ENCODE measurements at places on chromosomes 6 and 20.

GRCh38 chr6:170012037-170012330, 260.6 kb downstream of the ERMARD start:
- no peak for DNase-seq

DNA sequence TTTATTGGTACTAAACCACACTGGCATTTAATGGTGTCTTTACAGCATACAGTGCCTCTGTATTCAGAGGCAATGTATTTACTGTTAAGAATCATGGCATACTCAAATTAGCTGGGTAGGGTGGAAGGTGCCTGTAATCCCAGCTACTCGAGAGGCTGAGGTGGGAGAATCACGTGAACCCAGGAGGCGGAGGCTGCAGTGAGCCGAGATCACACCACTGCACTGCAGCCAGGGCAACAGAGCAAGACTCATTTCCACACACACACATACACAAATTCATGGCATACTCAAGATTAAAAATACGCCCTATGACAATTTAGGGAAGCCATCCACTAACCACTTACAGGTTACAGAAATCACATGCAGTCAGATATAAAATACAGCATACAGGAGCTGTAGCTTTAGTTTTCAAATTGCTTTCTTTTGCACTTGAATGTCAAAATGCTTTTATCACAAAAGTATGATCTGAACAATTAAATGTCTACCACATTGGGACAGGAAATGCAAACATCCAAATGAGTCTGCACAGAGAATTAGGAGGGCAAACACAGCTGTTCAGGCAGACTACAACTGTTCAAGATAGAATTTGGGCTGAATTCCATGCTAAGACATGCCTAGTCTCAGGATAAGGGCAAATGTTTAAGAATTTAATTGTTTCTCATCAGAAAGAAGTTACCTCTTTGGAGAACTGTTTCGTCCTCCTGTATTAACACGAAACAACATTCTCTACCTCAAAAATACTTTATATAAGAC, 36.4 kb downstream of the CSNK2A1 start:
- no peak for DNase-seq

DNA sequence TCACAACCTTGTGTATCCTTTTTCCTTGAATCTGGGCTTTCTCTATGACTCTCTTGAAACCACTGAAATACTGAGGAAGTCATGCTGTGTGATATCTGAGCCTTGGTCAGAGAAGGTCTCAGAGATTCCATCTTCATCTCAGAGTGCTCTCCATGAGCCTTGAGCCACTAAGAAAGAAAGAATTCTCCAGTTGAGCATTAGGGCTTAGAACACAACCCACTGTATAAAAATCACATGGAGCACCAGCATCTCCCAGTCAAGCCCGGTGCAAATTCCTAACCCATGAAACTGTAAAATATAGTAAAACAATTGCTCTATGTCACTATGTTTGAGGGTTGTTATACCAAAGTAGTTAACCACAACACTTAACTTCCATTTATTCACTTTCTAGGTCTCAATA, 181.4 kb downstream of the MOXD1 start:
- no peak for DNase-seq

DNA sequence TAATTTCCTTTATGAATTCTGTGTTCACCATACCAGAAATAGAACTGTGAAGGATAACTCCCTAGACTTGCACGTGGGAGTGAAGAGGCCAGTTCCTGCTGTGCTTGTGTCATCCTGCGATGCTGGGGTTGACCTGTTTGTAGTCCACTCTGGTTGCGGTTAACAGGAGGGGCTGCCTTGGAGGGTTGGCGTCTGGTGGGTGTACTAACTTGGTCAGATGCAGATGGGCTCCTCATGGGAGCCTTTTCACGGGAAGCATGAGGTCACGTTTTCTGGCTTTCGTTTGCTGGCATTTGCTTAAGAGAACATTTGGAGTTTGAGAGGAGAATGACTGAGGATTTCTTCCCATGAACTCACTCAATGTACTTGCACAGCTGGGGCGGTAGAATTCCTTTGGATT, 41.2 kb downstream of the IGF2R start:
- DNase-seq: no peak

DNA sequence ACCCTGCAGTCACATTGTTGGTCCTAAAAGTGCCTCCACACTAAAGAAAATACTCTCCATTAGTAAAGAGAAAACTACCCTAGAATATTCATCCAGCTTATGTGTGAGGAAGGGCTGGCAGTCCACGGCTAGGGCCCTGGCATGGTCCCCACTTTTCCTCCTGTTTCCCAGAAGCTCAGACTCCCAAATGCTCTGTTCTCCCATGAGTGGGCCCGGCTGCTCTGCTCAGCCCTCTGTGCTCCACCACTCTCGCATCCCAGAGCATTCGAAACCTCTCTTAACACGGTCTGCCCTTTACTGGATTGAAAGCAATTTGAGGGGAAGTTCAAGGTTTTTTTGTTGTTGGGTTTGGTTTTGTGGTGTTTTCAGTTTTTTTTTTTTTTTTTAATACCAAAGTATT, 61.8 kb downstream of the APCDD1L start:
- DNase-seq: no peak

DNA sequence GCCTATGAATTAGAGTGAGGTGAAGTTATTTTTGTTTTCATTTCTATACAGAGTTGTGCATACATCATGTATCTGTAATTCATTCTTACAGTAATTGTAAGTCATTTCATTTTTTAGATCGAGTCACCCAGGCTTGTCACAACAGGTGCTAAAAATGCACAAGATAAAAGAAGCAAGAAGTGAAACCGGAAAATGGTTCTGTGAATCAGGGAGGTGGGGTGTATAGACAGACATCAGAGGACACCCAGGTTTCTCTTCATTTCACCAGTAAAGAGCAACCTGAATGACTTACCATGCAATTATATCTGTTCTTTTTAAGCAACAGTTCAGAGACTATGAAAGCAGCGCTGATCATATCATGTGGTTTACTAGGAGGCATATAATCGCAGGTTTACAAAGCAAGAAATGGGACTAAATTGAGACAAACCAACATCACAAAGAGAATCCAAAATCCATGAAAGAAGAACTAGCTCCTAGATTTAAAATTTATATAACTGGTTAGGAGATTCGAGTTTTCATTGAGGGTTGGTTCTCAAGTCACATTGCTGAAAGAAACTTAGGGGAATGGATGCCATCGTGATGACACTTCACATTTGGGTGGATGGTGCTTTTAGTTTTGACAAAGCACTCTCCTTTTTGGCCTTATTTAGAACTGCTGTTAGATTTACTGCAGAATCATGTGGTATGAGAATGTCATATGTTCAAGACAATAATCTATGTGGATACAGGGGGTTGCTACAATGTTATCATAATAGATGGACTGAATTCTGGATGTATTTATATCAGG, 27.9 kb upstream of the TBC1D7 start:
- no peak for DNase-seq

GRCh38 chr6:134938896-134939295, 11.0 kb downstream of the ALDH8A1 start:
- DNase-seq: peak; percentile 41

GRCh38 chr20:63280371-63280770, 7.8 kb downstream of the ARFGAP1 start:
- no peak for DNase-seq

- no peak for DNase-seq
Measured at GRCh38 chr6:157368359-157369049, 12.5 kb upstream of the ZDHHC14 start.

DNA sequence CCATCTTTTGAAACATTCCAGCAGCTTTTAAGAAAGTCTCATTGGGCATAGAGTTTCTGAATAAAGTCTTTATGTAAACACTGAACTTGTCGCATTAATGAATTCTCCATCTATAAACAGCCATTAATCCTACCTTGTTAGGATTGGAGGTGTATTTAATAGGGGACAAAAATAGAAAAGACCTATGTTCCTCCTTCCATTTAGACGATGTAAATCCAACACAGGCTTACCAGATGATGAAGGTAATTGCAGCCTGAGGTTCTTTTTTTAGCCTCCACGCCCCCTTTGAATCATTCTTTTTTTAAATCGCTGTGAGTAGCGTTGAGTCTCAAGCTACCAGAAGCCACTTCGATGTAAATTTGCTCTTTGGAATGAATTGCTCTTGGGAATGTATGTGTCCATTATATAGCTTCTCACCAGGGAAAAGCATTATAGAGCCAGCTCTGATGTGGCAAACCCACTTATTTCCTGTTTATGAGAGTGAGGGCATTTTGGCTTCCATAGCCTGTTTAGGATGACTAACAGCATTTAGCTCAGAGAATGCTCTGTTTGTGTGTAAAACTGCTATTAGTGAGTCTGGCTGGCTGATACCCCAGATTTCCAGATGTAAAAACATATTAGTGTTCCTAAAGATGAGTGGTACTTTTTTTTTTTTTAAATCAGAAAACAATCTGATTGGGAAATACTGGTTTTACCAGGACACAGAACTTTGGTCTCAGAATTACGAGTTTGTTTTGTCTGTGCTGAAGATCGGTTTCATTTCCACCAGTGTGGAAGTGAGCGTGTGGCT, 74.9 kb upstream of the CLDN20 start:
- DNase-seq: no peak

GRCh38 chr6:42269553-42269952, 51.9 kb upstream of the MRPS10 start:
- no peak for DNase-seq

GRCh38 chr6:35080821-35081425, 60.2 kb downstream of the TCP11 start:
- no peak for DNase-seq

Data from stimulated activated CD4-positive, alpha-beta T cell treated with anti-CD3 and anti-CD28 coated beads, Interleukin-1b, Interleukin-23, amount 100 ng/mL, for 1 hour (primary cell).